ENCODE measurements at places on chromosomes 11 and 22.

- DNase-seq, result no peak
Observed at GRCh38 chr11:48064306-48064705, 83.9 kb downstream of the PTPRJ start.

DNA sequence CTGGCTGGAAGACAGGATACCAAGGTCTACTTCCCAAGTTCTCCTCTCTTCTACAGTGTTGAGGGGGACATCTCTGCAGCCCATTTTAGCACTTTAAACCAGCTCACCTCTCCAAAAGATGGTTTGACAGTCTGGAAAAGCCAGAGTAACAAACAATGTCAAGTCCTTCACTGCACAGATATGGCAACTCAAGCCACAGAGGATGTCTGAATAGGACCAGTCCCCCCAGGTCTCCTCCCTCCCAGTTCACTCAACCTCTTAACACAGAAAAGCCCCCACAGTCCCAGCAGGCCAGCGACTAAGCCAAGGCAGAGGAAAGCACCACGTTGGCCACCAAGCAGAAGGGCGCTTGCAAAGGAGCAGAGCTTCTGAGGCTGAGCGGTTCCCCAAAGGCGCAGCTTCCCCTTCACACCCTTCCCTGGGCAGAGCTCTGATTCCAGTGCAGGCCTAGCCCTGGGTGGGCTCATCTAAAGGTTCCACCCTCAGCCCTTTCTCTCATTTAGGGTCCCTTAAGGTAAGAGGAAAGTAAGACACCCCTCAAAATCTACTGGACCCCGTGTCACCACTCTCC lies 62.7 kb downstream of the PAK1 start:
- no peak for DNase-seq

GRCh38 chr11:114279792-114280546 lies 16.2 kb upstream of the NNMT start:
- no peak for DNase-seq

DNA sequence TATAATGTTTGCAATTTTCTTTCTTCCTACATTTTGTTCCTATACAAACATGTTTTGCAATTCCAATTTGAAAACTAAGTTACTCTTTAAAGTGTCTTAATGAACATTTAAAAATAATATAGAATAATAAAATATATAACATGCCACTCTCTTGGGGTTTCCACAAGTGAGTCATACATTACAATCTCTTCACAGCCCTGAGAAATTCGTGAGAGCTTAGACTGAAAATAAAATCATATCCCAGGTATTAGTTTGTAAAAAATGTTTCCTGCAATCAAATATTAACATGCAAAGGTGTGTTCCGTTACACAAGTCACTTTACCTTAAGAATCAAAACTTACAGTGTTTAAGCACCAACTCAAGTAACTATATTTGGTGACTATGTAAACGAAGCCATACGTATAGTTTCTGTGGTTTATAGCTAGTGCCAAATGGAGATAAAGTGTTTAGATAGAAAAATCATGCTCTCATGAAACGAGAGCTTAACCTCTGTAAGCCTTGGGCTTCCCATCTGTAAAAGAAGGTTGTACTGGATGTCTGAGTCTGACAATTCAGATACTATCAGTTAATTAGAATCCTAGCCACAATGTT lies 253.6 kb upstream of the ANO3 start:
- no peak for DNase-seq

- DNase-seq, result no peak
Observed at GRCh38 chr11:45501392-45502225, 163.8 kb downstream of the CHST1 start.

GRCh38 chr22:41687901-41688364 lies 734 bp downstream of the SNU13 start:
- DNase-seq, result peak; percentile 36

- no peak for DNase-seq
Observed at GRCh38 chr22:46462726-46463371, 74.6 kb downstream of the CELSR1 start.

GRCh38 chr11:130831506-130831905 lies 84.8 kb downstream of the SNX19 start:
- peak; percentile 39 for DNase-seq

DNA sequence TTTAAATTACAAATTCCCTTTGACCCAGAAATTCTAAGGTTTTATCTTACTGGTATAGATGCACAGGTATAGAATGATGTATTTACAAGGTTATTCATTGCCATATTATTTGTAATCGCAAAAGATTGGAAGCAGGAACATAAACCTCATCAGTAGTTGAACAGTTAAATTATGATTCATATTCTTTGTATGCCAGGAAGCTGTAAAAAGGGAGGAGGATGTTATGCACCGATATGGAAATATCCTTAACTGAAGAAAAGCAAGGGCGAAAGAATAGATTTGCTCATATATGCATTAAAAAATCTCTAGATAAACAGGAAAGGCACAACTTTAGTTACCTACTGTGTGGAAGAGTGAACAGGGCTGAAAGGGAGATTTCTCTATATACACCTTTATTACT lies 36.7 kb downstream of the PPFIA1 start:
- DNase-seq, result no peak

DNA sequence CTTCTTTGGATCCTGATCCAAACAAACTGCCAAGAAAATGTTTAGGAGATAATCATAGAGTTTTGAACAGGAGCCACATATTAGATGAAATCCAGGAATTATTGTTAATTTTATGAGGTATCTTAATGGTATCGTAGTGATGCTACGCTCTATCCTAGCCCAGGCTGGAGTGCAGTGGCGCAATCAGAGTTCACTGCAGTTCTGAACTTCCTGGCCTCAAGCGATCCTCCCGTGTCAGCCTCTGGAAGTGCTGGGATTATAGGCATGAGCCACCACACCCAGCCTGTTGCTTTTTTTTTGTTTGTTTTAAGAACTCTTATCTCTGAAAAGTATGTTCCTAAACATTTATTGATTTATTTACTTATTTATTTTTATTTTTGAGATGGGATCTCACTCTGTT lies 2.4 kb downstream of the GSTT4 start:
- no peak for DNase-seq

GRCh38 chr11:27296497-27296896 lies 66.5 kb downstream of the CCDC34 start:
- peak; percentile 46 for DNase-seq

DNA sequence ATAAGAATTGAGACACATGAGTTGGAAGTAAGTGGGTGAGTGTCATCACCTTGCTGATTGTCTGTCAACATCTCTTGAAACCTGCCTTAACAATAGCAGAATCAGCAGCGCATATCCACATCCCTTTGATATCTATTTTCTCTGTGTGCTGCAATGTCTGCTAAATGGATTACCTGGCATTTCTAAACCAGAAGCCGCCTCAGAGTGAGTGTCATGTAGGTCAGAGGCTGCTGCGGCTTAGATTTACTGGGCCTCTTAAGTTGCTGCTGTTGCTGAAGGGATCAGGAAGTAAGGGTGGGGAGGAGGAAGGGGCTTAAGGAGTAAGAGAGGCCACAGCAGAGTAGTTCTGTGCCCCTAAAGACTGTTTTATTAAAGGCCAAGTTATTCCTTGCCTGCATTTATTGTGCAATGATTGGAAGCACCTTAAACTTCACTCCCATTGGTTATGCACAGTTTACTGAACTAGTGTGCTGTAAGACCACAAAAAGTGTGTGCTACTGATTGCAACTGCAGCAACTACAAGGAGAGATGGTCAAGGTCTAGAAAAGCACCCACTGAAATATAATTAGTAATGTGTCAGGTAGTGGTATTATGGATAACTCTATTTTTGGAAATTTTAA lies 29.8 kb upstream of the TMEM41B start:
- DNase-seq, result no peak

DNA sequence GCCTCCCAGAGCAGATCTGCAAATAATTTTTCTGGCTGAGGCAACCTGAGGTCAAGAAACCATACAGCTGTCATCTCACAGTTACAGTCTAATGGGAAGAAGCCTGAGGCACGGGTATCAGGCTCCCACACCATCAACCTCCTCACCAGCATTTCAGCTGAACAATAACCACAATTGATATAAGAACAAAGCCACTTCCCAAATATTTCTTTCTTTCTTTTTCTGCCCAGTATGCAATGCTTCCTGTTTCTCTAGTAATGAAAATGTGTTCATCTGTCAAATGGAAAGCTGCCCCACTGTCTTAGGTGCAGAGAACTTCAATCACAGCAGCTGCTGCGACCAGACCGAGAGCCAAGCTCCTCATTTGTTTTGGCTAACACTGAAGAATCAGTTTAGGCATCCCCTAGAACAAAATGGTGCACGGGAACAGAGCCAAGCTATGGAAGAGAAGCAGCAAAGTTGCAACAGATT lies 108.4 kb downstream of the BLID start:
- DNase-seq, result no peak

- no peak for DNase-seq
Observed at GRCh38 chr11:2974272-2974671, 17.9 kb downstream of the NAP1L4 start.

DNA sequence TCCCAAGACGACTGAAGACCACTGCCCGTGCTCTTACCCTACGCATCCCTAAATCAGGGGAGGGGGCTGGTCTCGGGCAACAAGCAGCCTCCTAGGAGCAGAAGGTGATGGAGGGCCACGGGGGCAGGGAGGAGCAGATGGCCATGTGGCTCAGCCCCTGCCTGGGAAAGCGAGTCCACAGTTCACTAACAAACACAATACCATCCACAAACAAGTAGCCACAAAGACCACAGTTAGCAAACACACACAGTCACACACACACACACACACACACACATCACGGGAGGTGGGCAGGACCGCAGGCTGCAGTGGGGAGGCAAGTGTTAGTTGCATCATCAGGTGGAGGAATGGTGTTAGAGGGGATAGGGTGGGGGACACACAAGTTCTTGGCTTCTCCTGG lies 13.2 kb upstream of the FXYD2 start:
- DNase-seq, result no peak

DNA sequence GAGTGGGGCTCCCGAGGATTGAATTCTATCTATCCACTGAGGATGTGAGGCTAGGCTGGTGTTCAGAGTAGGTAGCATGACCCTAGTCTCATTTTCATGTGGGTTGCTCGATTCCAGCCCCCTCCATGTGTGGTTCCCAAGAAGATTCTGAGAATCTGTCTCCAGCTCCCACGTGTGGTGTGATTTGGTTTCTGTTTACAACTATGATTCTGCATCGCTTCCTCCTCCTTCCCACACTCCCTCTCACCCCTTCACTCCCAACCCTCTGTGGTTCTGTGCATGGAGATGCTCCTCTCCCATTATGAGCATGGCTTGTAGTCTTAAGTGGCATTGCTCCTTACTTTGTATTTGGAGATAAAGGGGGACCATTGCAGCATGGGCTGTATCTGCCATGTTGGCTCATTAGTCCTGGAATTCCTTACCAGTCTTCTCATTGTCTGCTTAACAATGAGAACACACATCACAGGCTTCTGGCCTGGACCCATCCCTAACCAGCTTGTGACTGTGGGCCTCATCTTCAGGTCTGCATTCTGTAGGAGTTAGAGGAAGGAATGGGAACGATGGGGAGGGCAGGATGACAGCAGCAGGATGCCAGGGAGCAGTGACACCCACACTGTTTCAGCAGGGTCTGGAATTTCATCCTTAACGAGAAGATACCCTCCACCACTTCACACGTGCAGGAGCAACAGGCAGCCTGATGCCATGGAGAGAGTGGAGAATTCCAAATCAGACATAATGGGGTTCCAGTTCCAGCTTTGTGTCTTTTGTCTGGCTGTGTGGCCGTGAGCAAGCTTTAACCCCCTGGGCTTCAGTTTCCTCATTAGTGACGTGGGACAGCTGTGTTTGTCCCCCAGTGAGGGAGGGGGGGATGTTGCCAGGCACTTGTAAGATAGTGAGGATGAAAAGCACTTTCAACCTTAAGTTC lies 86.0 kb downstream of the CCDC81 start:
- DNase-seq, result no peak

- no peak for DNase-seq
Observed at GRCh38 chr11:59185386-59185945, 13.5 kb downstream of the DTX4 start.

- no peak for DNase-seq
Observed at GRCh38 chr11:14317659-14318325, 41.2 kb downstream of the RRAS2 start.

DNA sequence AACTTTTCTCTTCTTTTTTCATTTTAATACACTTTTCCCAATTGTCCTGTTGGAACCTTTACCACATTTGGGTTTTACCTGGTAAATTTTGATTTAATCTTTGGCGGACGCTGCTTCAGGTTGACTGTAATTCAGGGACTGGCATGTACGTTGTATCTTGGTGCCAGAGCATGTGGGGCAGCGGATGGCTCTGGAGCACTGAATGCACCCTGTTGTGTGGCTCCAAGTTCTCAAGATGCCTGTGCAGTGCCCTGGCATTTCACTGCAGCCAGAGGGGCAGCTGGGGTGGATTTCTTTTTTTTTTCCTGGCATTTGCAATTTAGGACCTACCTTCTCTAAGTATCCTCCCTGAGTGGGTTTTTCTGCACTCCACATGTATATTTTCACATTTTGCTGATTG lies 242.2 kb downstream of the BLID start:
- no peak for DNase-seq

- no peak for DNase-seq
Observed at GRCh38 chr11:86176165-86176884, 68.2 kb upstream of the EED start.

DNA sequence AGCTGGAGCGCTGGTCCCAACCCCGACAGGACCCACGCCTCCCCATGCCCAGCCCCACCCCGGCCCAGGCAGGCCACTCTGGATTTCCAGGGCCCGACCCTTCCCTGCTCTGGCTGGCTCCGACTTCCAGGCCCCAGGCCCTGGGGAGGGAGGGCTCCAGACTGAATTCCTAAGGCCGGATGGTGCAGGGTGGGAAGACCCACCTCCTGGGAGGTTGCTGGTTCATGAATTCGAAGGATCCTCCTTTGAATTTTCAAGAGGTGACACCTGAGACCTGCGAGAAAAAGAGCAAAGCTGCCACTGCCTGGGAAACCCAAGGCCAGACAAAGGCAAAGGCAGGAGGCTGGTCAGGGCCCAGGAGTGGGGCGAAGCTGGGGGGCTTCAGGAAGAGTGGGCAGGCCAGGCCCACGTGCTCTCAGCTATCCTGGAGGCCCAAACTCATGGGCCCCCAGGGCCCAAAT lies 47.0 kb upstream of the LINC01488 start:
- DNase-seq, result peak; percentile 79

- DNase-seq, result peak; percentile 93
Observed at GRCh38 chr22:23849009-23850006, 8.4 kb upstream of the SLC2A11 start.
